ENCODE measurements at places on chromosomes 6 and 20. TPM values are rescaled to one million over a fixed set of nuclear protein-coding genes. Genes with fewer than 3 reads are reported as not detected.

- DNase-seq: no peak
These were observed 27.6 kb upstream of the FAM83C start for GRCh38 chr20:35319871-35320197.

- no peak for DNase-seq
These were observed 65.4 kb downstream of the MTFR2 start for GRCh38 chr6:136184738-136185137.

GRCh38 chr6:132365281-132365907 lies 35.9 kb downstream of the MOXD1 start:
- DNase-seq: no peak

- DNase-seq: no peak
These were observed 420.7 kb upstream of the RNF217 start for GRCh38 chr6:124541573-124541972.

GRCh38 chr20:44209686-44210405 lies 725 bp downstream of the OSER1 start:
- no peak for DNase-seq

The TRERF1 gene
- 1.5 TPM for total RNA-seq

The HTR1E gene
- total RNA-seq: not detected

All from Right ventricle myocardium superior (tissue), 1 donor.